ENCODE measurements at places on chromosomes 5 and 9. TPM values are rescaled to one million over a fixed set of nuclear protein-coding genes. Genes with fewer than 3 reads are reported as not detected.

Gene C5orf58
- total RNA-seq = not detected

GRCh38 chr5:177509381-177509951 lies at the start of gene DOK3:
Gene DOK3, minus strand, starts transcription at chr5:177509826. Its CDS starts 286 bp downstream, at chr5:177509540.
- no peak for DNase-seq

GRCh38 chr5:33312571-33313549 lies 127.9 kb upstream of the TARS1 start:
- no peak for DNase-seq

GRCh38 chr5:80215523-80215922 lies 40.3 kb downstream of the SERINC5 start:
- no peak for DNase-seq

Gene SVEP1
- not detected for total RNA-seq

GRCh38 chr5:52788505-52788821 lies 747 bp downstream of the ITGA1 start:
- DNase-seq = no peak

DNA sequence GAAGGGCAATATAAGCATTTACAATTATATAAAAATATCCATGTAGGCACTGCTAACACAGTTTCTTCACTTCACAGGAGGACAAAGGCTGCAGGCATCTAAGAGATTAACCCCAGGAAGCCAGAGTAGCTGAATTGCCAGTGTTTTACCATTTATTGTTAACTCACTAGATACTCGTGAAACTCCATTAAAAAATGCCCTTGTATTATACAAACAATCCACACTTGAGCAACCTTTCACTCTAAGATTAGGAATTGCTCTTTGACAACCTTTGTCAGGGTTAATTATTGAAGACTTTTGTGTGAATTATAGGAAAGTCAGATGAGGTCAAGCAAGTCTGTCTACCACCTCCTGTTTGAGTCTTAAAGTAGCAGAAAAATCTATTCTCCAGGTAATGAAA lies 317.8 kb downstream of the ADGRV1 start:
- no peak for DNase-seq

Gene RAB14
- 62.3 TPM for total RNA-seq

GRCh38 chr5:10702040-10702629 lies 58.9 kb downstream of the DAP start:
- DNase-seq = no peak

DNA sequence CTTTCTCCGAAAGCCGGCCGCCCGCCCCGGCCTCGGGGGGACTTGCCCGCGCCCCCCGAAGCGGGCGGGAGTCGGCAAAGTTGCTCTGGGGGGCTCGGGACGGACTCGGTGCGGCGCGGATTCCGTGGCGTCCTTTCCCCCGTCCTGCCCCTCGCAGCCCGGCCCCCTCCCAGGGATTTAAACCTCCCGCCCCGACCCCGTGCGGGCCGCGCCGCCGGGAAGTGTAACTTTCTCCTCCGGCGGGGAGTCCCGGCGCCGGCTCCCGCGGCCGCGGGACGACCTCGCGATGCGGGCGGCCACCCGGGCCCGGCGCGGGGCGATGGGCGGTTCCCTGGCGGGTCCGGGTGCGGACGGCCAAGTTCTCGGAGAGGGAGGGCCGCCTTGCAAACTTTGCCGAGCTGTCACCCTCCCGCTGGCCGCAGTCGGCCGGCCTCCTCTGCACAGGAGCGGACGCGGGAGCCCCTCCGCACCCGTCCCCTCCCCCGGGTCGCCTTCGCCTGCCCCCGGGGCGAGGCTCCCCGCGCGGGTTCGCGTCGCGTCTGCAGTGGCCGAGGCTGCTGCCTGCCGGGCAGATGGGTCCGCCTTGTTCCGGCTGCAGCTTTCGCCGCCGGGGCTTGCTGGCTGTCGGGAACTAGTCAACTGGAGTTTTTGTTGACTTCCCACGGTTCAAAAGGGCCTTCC lies 732 bp downstream of the PBX3 start:
- peak; percentile 9 for DNase-seq

DNA sequence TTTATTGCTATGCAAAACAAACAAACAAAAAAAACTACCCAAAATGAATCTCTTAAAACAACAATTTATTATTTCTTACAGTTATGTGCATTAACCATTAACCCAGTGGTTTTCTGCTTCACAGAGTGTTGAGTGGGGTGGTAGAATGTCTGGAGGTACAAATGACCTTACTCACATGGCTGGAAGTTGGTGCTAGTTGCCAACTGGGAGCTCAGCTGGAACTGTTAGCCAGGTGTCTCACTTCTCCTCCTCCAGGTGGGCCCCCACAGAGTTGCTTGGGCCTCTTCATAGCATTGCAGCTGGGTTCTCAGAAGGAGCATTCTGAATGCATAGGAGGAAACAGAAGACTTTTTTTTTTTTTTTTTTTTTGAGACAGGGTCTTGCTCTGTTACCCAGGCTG lies 10.5 kb upstream of the B4GALT1 start:
- DNase-seq = no peak

GRCh38 chr9:74556685-74557084 lies 59.5 kb downstream of the RORB start:
- DNase-seq = no peak

GRCh38 chr9:16867576-16868311 lies 2.7 kb downstream of the BNC2 start:
- no peak for DNase-seq

- DNase-seq = no peak
Observed at GRCh38 chr5:155303120-155303519, 289.6 kb downstream of the KIF4B start.

- no peak for DNase-seq
Observed at GRCh38 chr5:158736150-158736870, 363.4 kb downstream of the EBF1 start.

DNA sequence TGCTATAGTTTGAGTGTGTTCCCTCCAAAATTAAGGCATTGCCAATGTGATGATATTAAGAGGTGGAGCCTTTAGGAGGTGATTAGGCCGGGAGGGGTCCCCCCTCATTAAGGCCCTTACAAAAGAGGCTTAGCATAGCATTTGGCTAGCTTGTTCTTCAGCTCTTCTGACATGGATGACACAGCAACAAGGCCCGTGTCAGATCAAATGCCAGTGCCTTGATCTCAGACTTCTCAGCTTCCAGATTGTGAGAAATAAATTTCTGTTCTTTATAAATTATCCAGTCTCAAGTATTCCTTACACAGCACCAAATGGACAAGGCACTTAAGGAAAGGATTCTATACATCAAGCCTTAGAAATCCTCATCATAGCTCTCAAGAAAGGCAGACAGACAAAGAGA lies 31.8 kb downstream of the SLC38A9 start:
- DNase-seq = no peak

DNA sequence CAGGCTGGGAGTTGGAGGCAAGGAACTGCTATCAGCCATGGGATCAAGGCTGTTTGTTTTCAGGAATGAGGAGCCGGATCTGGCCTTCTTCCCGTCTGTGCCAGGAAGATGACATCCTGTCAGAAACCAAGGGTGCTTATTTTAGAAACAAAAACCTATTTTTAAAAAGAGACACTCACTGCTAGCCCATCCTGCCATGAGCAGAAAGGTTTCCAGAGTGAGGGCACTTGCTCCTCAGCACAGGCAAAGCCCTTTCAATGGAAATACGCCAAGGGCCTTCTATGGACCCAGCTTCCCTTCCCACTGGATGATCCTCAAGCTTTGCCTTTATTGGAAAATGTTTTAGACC lies 132.6 kb upstream of the FSTL4 start:
- no peak for DNase-seq

Gene EPB41L4B
- not detected for total RNA-seq

Gene SAP30L
- total RNA-seq = 47.3 TPM

DNA sequence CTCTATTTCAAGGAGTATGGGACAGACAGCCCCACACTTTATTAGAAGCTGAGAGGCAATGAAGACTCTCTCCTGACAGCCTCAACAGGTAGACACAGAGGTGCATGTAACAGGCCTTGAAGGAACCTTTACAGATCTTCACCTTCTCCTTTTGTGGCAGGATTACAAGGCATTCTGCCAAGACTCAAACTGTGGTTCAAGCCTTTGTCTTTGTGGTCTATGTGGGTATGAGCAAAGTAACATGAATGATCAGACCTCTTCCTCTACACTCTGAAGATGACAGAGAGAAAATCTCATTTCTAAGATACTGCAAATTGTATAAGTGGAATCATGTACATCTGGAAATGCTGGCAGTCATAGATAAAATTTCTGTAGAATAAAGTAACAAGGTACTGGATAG lies 346.9 kb downstream of the CDH9 start:
- DNase-seq = no peak

DNA sequence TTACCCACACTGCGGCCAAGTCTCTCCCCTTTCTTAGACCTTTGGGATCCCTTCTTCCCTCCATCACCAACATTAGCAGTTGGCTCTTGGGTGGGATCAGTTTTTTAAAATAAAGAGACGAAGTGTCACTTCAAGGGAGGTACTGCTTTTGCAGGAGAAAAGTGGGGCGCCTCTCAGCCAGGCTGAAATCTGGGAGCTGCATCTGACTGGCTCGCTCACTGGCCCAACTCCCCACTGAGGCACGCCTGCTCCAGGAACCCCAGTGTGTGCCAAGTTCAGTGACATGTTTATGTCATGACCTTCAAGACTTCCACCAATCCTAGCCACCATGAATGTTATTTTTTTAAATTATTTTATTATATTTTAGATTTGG lies 130.5 kb downstream of the MVB12B start:
- no peak for DNase-seq
